ENCODE measurements at places on chromosomes 16 and 17. TPM values are rescaled to one million over a fixed set of nuclear protein-coding genes. Genes with fewer than 3 reads are reported as not detected.

Gene CACNG3
- not detected for total RNA-seq

Gene TPPP3
- total RNA-seq, result 4.8 TPM

Gene AOC2
- total RNA-seq, result 10.5 TPM

DNA sequence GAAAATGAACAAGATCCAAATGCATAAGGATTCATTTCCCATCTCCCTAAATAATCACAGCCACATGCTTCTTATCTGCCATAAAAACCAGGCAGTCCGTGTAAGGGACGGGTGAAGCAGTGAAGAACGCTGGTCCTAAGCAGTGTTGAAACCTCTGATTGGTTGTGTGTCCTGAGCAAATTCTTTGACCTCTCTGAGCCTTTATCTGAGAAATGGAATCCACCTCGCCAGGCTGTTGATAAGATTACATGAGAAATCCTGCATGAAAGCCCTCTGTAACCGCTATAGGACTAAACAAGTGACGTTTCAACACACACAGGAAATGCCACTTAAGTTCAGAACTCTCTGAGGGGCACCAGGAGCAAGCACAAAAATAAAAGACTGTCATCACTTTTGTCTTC, 26.8 kb downstream of the GAS7 start:
- DNase-seq, result no peak

DNA sequence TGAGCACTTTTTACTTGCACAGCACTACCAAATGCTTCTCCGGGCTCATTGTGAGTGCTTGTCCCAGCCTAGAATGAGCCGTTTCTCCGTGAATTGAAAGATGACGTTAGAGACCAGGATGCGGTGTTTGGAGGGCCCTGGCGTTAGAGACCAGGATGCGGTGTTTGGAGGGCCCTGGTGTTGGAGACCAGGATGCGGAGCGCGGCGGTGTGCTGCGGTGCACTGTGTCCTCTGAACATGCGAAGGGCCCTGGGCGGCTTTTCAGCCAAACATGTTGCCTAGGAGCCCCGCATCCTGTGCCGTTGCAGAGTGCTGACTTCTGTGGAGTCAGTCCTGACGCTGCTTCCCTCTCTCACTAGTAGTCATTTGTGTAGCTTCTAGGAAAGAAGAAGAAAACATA, 42.7 kb downstream of the BANP start:
- no peak for DNase-seq

DNA sequence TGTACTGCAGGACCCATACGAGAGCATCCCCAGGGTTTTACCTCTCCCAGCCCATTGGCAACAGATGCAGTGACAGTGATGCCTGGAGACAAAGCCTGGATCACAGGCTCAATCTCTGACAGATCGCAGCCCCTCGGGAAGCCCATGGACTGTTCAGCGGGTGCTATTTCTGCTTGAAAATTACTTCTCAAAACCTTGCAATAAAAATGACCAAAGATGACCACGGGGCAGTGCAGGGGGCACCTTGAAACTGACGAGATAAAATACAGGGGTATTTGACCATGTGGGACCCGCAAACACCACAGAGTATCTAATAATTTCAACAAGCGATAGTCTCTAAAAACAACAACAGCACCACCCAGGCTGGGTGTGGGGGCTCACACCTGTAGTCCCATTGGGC, 118.3 kb downstream of the C16orf95 start:
- no peak for DNase-seq

GRCh38 chr16:72182976-72183375, 11.0 kb upstream of the PMFBP1 start:
- no peak for DNase-seq

DNA sequence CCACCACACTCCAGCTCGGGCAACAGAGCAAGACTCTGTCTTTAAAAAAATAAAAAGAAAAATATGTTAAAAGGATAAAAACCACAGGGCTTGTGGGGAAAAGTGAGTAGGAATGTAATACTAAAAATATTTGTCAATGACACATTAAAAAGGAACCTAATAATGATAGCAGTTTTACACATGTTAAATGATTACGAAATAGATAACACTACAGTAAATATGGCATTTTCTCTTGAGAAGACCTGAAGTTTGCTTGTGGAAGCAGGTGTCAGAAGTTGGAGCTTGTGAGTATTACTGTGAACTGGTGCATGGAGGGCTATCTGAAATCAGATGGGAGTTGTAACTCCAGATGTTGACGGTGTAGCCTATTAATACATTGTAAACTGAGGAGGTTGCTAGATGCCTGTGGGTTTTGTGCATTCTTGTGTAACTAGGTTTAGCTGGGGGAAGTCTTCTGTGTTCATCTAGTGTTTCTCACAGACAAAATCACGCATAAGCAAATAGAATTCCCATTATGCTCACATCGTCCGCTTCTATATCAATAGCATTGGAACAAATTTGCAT, 44.2 kb upstream of the CLEC18A start:
- no peak for DNase-seq

DNA sequence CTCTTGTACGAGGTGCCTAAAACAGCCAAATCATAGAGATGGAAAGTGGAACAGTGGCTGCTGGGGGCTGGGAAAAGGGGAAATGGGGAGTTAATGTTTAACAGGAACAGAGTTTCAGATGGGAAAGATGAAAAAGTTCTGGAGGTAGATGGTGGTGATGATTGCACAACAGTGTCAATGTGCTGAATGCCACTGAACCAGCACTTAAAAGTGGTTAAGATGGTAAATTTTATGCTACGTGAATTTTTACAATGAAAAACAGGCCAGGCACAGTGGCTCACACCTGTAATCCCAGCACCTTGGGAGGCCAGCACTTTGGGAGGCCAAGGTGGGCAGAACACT, 130.4 kb downstream of the C16orf78 start:
- DNase-seq, result no peak
